ENCODE measurements at places on chromosomes 4 and X. TPM values are rescaled to one million over a fixed set of nuclear protein-coding genes. Genes with fewer than 3 reads are reported as not detected.

RTL9 gene
- polyA plus RNA-seq, result not detected

SCML2 gene
- polyA plus RNA-seq, result 1.5 TPM

PPARGC1A gene
- polyA plus RNA-seq, result not detected

ZFYVE28 gene
- 5.8 TPM for polyA plus RNA-seq

LANCL3 gene
- 0.06 TPM for polyA plus RNA-seq

TEX11 gene
- polyA plus RNA-seq, result not detected

CSN1S1 gene
- polyA plus RNA-seq, result not detected

PDE6B gene
- polyA plus RNA-seq, result 25.2 TPM

FANCB gene
- polyA plus RNA-seq, result 3.1 TPM

TLR1 gene
- polyA plus RNA-seq, result 23.4 TPM

MAP9 gene
- 5.5 TPM for polyA plus RNA-seq

GAGE1 gene
- polyA plus RNA-seq, result not detected

P2RY8 gene
- polyA plus RNA-seq, result 72.3 TPM

MGARP gene
- 0.28 TPM for polyA plus RNA-seq

SASH3 gene
- 291 TPM for polyA plus RNA-seq

GAGE12F gene
- polyA plus RNA-seq, result not detected

ACSL4 gene
- 4.0 TPM for polyA plus RNA-seq

MTMR8 gene
- polyA plus RNA-seq, result 1.8 TPM

NKX6-1 gene
- not detected for polyA plus RNA-seq

CT45A6 gene
- polyA plus RNA-seq, result not detected

F8A3 gene
- polyA plus RNA-seq, result 1.2 TPM

GRIPAP1 gene
- 70.7 TPM for polyA plus RNA-seq

REPS2 gene
- 1.3 TPM for polyA plus RNA-seq

GABRA4 gene
- polyA plus RNA-seq, result not detected

HTRA3 gene
- polyA plus RNA-seq, result not detected

SORBS2 gene
- polyA plus RNA-seq, result 0.56 TPM

MAGEA4 gene
- polyA plus RNA-seq, result not detected

GYG2 gene
- polyA plus RNA-seq, result not detected

LEF1 gene
- polyA plus RNA-seq, result 5.1 TPM

TTC29 gene
- not detected for polyA plus RNA-seq

ATP1B4 gene
- polyA plus RNA-seq, result not detected

TAF7L gene
- polyA plus RNA-seq, result 0.07 TPM

TMSB4X gene
- polyA plus RNA-seq, result 8,066 TPM

PRRG1 gene
- polyA plus RNA-seq, result not detected

PLAC1 gene
- not detected for polyA plus RNA-seq

ADRA2C gene
- polyA plus RNA-seq, result not detected

NUDT11 gene
- polyA plus RNA-seq, result 0.27 TPM

CDX4 gene
- polyA plus RNA-seq, result not detected

TMEM31 gene
- polyA plus RNA-seq, result 0.23 TPM

BMP3 gene
- polyA plus RNA-seq, result 0.74 TPM

SORCS2 gene
- not detected for polyA plus RNA-seq

MAGEC2 gene
- polyA plus RNA-seq, result not detected

FGFR3 gene
- polyA plus RNA-seq, result not detected
